ENCODE measurements at places on chromosomes 1 and 21. TPM values are rescaled to one million over a fixed set of nuclear protein-coding genes. Genes with fewer than 3 reads are reported as not detected.

TCHHL1 gene
- not detected for total RNA-seq

LACTBL1 gene
- not detected for total RNA-seq

OR2L13 gene
- not detected for total RNA-seq

DNA sequence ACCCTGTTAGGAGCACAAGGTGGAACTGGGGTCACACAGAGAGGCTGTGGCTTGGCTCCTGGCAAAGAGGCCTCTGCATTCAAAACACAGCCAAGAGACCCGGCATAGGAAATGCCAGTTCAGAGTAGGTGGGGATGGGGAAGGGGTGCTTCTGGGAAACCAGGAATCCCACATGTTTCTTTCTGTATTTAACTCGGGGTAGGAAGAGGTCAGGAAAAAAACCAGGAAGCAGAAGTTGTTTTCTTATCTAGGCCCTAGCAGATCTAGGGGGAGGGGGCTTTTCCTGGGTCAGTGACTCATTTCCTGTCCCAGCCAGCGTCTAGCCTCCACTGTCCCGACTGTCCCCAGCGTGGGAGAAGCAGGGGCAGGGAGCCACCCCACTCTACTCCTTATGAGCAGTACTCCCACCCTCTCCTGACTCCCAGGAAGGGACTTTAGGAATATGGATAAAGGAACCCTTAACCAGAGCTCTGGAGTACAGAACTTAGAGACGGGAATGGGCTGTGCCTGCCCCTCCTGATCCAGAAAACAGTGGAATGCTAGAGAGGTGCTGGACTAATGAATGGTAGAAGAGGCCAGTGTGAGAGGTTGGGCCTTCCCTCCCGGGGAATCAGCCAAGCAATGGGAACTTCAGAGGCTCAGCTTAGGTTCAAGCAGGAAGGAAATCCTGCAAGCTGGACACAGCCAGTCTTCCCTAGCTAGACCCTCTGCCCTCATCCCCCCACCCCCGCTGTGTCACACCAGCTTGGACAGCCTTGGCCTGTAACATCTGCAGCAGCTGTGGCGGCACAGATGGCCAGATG lies 5.7 kb downstream of the FHL3 start:
- H3K27ac ChIP-seq: peak overlapping the region; percentile 95
- H3K36me3 ChIP-seq: peaks cover 13% of the 10 kb centered on the region
- peak; percentile 66 for DNase-seq
- peaks cover 97% of the 10 kb centered on the region for H3K4me1 ChIP-seq
